Keratinocyte (primary cell): ENCODE measurements at places on chromosomes 6 and 20.

GRCh38 chr20:2342243-2342642, 38.5 kb upstream of the TGM6 start:
- DNase-seq, result no peak

- DNase-seq, result peak; percentile 95
These were observed 299.1 kb upstream of the ID4 start for GRCh38 chr6:19538096-19538495.

GRCh38 chr6:111536910-111537527, 54.0 kb upstream of the REV3L start:
- no peak for DNase-seq

DNA sequence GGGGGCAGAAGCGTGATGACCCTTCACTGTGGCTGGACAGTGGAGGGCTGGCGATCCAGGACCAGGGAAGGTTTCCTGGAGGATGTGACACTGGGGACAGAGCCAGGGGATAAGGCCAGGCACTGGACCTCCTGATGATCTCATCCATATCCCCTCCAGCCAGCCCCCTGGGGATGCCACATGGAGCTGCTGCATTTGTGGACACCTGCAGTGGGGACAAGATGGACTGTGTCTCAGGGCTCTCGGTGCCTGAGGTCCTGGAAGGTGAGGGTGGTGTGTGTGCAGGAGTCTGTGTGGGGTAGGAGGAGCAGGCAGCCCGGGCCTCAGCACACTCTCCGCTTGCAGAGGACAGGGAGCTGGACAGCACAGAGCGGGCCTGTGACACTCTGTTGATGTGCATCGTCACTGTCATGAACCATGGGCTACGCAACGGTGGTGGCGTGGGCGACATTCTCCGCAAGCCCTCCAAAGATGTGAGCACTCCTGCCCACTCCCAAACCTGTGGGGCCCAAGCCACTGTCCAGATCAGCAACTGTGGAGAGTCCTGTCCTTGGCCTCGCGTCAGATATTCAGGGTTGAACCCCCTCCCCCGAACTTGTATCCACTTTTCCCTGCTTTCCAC, 19.9 kb downstream of the UQCC2 start:
- no peak for DNase-seq

GRCh38 chr6:39178235-39178634, 51.0 kb downstream of the KCNK5 start:
- DNase-seq, result no peak
